Calu3 (cell line): ENCODE measurements at places on chromosomes 13 and 19. TPM values are rescaled to one million over a fixed set of nuclear protein-coding genes. Genes with fewer than 3 reads are reported as not detected.

The PDS5B gene
- total RNA-seq: 28.8 and 33.9 TPM in 2 replicates

The PBX4 gene
- total RNA-seq: 5.1 and 6.0 TPM in 2 replicates

GRCh38 chr13:106602178-106602577 is 34.2 kb upstream of the ARGLU1 start:
- DNase-seq: no peak

GRCh38 chr13:78758549-78758948 is 99.6 kb upstream of the OBI1 start:
- no peak for DNase-seq

The PLPP2 gene
- total RNA-seq: 113 and 126 TPM in 2 replicates

DNA sequence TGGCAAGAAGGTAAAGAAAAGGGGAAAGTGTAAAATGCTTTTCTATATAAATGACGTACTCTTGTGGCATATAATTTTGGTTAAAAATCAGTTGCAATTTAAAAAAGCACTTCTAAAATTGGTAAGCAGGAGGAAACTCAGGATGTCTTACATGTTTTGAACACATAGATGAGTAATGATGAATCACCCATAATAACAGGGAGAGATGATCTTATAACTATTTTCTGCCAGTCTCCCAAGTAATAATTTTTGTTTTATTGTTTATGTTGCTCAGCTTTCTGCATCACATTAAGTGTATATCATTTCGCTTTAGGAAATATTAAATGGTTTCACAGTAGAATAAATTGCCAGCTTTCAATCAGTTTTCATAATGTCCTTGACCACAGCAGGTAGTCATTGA is 1430.7 kb upstream of the PCDH20 start:
- DNase-seq: no peak

The CCNA1 gene
- total RNA-seq: not detected in 2 replicates

The F2RL3 gene
- total RNA-seq: not detected in 2 replicates

The APC2 gene
- total RNA-seq: 0.12 and 0.44 TPM in 2 replicates

DNA sequence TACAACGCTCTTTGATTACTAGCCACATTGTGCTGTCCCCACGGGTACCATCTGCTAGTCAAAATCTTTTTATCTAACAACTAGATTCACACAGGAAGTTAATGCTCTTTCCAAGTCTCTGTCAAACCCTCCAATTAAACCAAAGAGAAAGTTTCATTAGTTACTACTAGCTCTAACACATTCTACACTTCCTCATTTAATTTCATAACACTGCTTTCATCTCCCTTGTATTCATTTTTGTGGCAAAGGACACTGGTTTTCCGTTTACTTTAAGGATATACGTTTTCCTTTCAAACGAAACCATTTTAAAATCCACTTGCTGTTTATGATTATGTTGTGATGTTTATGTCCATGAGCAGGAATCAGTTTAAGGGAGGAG is 5.3 kb downstream of the DYRK1B start:
- DNase-seq: no peak

DNA sequence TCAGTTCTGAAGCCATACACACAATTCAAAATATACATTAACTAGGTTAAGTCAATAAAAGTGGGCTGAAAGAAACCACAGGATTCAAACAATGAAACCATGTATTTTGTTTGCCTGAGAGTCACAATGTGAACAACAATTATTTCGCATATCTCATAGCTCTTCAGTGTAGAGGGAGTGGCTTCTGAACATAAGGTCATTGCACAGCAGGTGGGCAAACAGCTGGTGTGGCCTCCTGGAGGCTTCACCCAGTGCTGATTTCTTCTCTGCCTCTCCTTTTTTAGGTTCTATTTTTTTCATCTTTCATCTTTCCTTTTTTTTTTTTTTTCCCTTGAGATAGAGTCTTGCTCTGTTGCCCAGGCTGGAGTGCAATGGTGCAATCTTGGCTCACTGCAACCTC is 40.4 kb upstream of the ZNF254 start:
- no peak for DNase-seq

- DNase-seq: no peak
Measured at GRCh38 chr13:56102641-56103040, 1038.1 kb upstream of the PRR20A start.

GRCh38 chr19:51099047-51099382 is 9.2 kb downstream of the CTU1 start:
- no peak for DNase-seq

DNA sequence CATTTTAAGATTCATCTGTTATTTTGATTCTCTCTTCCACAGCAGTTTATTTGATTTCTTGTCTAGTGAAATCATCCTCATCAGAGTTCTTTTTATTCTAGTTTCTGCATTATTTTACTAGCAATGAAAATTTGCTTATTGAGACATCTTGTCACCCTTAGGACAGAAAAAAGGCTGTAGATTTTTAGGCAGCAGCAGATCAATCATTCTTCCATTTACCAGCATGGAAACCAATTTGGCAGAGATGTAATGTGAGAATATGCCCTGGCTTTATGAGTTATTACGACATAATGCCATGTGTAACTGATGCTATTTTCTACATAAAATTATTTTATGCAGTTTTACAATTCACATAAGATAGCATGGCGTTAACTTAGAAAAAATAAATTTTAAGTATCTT is 688.6 kb upstream of the SLC10A2 start:
- no peak for DNase-seq

DNA sequence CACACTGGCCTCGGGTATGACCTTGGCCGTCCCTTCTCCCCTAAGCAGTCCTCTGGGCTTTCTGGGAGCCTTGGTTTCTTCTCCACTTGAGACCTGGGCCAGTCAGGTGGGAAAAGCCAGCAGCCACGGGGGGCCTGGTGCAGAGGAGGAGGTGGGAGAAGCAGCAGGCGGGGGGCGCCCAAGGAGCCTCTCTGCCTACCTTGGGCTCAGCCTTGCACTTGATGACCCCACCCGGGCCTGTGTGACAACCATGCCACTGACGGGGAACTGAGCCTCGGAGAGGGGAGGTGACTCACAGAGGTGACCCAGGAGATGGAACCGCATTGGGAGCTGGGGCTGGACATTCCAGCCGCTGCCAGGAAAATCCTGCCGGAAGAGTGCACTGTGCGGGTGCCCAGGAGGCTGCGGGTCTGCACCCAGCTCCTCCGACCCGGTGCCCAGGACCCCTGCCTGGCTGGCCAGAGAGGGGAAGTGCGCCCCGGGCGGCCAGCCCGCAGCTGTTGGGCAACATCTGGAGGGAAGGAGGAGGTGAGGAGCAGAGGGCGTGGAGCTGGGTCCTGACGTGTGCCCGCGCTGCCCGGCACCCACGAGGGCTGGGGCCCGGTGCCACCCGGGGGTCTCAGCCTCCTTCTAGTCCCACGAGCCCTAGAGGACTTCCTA is 23.4 kb upstream of the SLC7A10 start:
- DNase-seq: peak; percentile 50

GRCh38 chr13:102484329-102484728 is 82.5 kb upstream of the FGF14 start:
- DNase-seq: no peak
